ENCODE measurements at places on chromosomes 11 and 22.

GRCh38 chr11:122307476-122308035, 191.5 kb upstream of the BLID start:
- no peak for DNase-seq

GRCh38 chr22:25554238-25554671, 10.2 kb upstream of the GRK3 start:
- no peak for DNase-seq

DNA sequence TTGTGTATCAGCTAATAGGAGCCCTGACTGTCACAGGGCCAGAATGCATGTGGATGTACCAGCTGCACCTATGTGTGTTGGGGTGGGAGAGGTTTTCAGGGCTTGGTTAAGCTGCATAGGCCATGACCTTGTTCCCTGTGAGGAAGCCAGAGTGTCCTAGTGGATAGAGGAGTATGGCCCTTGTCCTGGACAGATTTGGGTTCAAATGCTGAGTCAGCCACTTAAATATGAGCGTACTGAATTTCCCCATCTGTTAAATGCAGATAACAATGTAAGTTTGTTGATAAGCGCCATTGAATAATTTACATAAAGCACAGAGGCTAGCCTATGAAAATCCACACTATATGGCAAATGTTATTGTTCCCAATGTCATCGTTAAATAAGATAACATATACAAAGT, 74.4 kb downstream of the PANX1 start:
- no peak for DNase-seq

DNA sequence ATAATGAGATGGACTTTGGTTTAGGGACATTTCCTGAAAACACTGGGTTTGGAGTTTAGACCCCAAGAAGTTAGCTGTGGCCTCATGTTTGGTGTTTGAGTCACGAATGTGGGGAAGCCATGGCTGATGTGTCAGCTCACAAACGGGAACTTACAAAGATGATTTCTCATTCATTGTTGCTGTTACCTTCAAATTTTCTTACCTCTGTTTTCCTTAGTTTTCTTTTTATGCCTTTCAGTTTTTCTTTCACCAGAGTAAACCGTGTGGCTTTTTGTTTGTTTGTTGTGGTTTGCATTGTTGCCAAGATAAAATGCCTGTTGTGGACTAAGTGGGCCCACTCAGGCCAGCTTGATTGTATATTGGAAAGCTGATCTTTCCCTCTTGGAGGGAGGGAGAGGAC, 89.1 kb downstream of the SWAP70 start:
- no peak for DNase-seq

DNA sequence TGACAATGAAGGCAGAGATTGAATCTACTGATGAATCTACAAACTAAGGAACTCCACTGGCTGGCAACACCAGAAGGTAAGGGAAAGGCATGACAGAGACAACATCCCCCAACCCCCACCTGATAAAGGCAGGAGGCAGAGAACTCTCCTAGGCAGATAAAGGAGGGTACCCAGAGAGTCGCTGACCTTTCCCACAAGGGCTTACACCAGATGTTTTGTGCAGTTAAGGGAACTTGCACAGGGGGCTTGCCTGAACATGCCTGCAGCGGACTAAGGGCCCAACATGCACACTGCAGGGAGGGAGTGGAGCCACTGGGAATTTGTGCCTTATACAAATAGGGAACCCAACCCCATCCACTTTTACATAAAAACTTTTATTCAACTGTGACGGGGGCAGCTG, 1996.9 kb upstream of the RAG2 start:
- no peak for DNase-seq

GRCh38 chr11:10657308-10658271, 36.0 kb downstream of the IRAG1 start:
- DNase-seq: no peak

DNA sequence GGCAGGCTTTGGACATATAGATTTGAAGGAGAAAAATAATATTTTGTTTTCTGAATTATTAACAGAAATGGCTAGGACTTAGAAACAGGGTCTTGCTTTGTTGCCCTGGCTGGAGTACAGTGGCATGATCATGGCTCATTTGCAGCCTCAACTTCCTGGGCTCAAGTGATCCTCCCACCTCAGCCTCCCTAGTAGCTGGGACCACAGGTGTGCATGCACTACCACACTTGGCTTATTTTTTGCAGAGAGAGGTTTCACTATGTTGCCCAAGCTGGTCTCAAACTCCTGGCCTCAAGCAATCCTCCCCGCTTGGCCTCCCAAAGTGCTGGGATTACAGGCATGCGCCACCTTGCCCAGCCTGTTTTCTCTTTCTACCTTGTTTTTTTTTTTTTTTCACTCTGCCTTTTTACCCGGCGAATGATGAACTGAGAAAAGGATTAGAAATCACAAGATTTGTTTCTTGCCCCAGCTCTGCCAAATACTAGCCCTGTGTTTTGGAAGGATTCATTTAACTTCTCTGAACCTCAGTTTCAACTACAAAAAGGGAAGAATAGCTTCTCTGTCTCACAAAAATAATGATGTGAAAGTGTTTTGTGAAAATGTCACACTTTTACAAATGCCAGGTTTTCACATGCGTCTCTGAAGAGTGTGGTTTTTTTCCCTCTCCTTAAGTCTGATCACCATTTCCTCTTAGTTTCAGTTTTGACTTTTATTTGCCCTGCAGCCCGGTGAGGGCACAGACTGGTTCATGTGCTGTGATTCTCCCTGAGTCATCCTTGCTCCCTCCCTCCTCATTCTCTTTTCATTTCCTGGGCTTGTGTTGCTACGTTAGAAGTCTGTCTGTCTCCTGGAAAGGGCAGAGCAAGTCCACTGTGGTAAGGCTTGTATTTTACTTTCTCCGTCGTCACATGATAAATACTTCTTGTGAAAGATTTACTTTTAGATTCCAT, 67.7 kb downstream of the BCL2L13 start:
- DNase-seq: peak; percentile 54

GRCh38 chr22:32574411-32574810, 99.8 kb downstream of the FBXO7 start:
- no peak for DNase-seq

- DNase-seq: peak; percentile 82
Measured at GRCh38 chr22:50148991-50149721, 21.4 kb upstream of the PANX2 start.

DNA sequence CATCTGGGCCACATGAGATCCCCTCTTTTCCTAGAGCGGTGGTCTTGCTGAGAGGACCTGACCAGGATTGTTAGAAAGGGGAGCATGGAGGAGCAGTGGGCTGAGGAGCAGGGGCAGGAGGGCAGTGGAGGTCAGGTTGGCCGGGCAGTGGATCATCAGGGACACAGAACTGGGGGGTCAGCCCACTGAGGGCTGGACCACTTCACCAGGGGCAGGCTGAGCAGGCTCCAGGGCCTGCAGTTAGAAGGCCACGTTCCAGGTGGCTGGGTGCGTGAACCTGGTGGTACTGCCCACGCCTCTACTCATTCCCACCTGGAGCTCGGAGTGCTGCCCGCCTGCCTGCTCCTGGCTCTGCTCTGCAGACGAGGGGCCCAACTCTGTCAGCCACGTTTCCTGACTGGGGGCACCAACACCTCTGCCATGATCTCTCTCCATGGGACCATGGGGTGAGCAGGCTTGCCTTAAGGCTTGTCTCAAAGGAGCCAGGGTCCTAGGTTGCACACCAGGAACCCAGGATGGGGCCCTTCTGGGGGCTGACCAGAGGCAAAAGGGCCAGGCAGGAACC, 9.7 kb downstream of the MRGPRF start:
- no peak for DNase-seq

DNA sequence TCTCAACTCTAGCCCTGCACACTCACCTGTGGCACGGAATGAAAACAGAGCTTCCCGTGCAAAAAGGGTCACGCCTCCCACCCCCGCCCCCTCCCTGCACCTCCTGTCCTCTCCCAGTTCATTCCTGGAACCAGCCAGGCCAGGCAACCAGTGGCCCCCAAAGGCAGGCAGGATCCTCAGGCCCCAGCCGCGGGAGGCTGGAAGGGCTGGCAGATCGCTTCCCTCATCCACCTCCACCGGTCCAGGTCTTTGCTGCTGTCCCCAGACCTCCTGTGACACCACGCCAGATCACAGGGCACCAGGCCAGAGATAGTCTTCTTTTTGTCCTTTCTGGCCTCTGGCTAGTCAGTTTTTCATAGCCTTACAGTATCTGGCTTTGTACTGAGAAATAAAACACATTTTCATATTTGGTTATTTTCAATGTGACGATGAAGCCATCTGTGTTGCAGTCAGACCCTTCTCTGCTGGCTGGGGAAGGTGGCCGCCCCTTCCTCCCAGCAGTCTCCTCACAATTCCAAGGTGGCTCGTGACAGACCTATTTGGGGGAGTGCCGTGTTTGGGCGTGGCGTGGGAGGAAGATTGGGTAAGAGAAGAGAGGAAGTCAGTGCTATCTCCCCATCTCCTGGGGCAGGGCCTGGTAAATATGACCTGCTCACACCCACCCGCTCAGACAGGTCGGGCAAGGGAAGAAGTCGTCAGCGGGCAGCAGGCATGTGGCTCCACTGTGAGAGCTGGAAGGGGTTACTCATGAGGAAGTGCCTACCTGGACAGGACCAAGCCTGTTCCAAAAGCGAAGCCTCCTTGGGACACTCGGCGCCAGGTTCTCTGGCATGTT, 9.1 kb downstream of the SSH3 start:
- DNase-seq: peak; percentile 63

GRCh38 chr11:130197386-130198035, 37.9 kb downstream of the ST14 start:
- DNase-seq: no peak

DNA sequence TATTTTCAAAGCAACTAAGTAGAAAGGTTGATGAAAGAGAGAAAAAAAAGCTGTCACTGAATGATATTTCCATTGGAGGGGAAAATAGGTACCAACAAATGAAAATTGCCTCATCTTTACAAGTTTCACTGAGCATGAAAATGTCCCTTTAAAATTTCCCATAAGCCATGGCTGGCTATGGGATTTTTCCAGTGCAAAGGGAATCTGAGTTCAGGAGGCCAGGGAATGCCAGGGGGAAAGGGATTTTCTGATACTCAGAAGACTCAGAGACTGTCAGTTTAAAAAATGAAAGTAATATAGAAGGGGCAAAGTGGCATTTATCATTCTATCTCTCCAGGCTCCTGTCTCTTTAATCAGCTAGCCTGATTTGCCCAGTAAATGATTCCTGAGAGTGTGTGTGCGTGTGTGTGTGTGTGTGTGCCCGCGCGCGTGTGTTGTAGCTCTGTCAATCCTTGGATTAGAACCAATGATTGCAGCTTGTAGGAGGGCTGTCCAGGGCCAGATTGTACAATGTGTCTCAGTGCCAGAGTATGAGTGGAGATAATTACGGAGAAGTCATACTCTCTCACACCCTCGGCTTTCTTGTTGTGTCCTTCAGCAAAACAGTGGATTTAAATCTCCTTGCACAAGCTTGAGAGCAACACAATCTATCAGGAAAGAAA, at the start of gene NTM:
Gene NTM, plus strand, starts transcription at position 526 of the 662 bp plus-strand sequence.
- no peak for DNase-seq

DNA sequence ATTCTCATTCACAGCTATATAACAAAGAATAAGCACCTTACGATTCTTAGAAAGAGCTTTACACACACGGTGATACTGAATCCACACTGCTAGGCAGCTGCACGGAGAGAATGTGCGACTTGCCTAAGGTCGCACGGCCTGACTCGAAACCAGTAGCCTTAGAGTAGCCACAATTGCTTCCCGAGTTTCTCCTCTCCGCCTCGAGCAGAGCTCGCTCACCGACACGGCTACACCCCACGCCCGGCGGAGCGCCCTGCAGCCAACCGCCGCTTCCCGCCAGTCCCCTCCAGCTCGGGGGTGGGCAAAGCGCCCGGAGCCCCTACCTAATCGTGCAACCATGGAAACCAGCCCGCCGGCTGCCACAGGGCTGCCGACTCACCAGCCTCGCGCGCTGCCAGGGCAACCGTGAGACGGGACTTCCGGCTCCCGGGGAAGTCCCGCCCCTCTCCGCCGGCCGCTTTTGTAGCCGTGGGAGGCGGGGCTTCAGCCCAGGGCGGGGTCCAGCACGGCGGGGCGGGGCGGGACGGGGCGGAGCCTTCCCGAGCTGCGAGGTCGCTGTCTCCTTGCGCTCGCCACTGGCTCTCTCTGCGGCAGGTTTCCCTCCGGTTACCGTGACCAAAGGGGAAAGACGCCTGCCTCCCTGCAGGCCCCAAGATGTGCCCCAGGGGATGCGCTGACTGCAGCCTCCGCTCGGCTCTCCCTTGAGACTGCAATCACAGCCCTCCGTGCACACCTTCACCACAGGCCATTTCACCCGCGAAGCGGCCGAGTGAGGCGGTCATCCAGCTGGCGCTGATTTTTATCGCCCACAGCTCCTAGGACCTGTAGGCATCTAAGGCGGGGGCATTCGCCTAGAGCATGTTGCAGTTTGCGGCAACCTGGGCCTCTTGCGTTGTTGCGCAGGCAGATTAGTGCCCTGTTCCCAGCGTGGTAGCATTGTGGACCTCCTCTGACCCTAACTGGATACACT, 1.1 kb downstream of the BSCL2 start:
- peak; percentile 95 for DNase-seq

GRCh38 chr11:93213622-93214021, 15.8 kb upstream of the SLC36A4 start:
- no peak for DNase-seq

DNA sequence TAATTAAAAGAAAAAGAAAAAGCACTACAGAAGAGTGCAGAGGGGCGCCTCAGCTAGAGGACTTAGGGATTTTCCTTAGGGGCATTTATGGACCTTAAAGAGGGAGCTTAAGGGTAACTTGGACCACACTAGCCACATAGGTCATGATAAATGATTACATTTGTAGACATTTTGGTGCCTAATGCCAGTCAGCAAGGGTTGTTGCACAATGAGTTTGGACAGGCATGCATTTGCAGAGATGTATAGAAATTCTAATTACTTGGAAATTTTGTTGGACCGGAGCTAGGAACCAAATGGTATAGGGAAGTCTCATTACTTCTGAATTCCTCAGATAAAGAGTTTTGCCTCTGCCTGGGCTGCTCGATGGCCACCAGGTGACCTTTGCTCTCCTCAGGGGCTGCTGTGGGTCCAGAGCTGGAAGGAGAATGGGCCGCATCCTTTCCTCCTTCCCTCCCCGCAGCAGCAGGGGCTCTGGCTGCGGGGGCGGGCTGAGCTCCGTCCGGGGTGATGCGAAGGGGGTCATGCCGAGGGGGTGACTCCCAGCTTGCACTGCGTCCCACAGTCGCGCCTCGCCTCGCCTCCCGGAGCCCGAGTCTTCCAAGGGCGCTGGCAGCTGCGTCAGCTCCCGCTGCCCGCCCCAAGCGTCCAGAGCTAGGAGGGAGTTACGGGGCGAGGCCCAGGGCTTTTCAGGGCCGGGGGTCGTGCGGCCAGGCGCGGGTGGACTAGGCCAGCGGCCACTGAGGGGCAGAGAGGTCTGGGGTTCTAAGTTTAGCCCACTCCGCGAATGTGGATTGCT, 20.3 kb upstream of the MALAT1 start:
- no peak for DNase-seq

- peak; percentile 83 for DNase-seq
Measured at GRCh38 chr11:6419009-6419631, at the start of gene APBB1. Gene APBB1 (minus strand): TSS chr11:6419094. CDS start chr11:6411347, 7,747 bp downstream.

- DNase-seq: peak; percentile 81
Measured at GRCh38 chr11:69101115-69101791, 52.5 kb downstream of the TPCN2 start.

DNA sequence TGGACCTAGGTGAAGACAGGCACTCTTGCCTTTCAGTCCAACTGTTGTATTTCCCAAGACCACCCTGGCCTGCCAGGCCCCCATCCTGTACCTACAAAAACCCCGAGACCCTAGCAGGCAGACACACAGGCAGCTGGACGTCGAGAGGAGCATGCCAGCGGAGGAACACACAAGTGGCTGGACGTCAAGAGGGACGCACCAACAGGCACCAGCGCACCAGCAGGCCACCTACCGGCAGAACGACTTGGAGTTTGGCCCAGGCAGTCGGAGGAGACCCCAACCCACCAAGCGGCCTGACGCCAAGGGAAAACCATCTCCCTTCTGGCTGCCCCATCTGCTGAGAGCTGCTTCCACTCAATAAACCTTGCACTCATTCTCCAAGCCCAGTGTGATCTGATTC, 1883.4 kb upstream of the RAG2 start:
- DNase-seq: no peak
